ENCODE measurements at places on chromosomes 2 and 18. TPM values are rescaled to one million over a fixed set of nuclear protein-coding genes. Genes with fewer than 3 reads are reported as not detected.

- no peak for DNase-seq
Measured at GRCh38 chr2:146077156-146077555, 1557.2 kb upstream of the ZEB2 start.

DNA sequence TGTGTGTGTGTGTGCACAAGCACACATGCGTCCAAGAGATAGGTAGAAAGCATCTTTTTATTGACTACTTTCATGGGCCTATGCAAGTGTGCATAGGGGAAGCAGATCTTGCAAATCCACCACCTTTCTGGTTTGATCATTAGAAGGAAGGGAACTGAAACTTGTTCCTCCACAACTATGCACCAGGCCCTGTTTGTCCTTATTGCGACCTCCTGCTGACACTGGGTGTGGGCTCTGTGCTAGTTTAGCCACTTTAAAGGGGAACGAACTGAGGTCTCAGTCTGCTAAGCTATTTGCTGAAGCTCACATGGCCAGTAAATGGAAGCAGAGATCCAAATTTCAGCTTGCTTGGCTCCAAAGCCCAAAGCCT lies 32.1 kb upstream of the INSIG2 start:
- no peak for DNase-seq

GRCh38 chr2:102726128-102727087 lies 35.4 kb upstream of the TMEM182 start:
- DNase-seq: no peak

DNA sequence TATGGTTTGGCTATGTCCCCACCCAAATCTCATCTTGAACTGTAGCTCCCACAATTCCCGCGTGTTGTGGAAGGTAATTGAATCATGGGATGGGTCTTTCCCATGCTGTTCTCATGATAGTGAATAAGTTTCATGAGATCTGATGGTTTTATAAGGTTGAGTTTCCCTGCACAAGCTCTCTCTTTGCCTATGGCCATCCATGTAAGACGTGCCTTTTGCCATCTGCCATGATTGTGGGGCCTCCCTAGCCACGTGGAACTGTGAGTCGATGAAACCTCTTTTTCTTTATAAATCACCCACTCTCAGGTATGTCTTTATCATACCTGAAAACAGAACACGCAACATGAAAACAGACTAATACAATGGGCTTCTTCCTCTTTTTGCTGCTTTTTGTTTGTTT lies 11.2 kb upstream of the C1D start:
- no peak for DNase-seq

- DNase-seq: no peak
Measured at GRCh38 chr18:78526275-78526674, 453.3 kb upstream of the SALL3 start.

DNA sequence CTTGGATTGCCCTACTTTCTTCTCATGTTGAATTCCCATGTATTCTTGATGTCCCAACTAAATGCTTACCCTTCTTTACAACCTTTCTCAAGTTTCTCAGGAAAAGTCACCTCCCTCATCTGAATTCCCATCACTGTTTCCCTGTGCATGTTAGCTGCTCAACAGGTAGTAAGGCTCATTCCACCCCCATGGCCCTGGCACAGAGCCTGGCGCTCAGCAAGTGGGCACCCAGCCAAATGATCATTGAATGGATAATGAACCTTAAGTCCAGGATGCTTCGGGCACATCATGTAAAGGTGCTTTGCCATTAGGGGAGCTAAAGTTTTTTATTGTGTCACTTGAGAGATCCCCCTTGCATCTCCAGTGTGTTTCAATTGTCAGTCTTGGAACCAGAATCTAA lies 124.0 kb downstream of the PKP4 start:
- no peak for DNase-seq

Gene CNRIP1
- 17.9 TPM for total RNA-seq

Gene GAREM1
- 13.2 TPM for total RNA-seq

Gene CDH2
- 233 TPM for total RNA-seq

Gene RAPGEF4
- 8.8 TPM for total RNA-seq

Gene GALR1
- total RNA-seq: 0.03 TPM
